ENCODE measurements at places on chromosomes 4 and X.

DNA sequence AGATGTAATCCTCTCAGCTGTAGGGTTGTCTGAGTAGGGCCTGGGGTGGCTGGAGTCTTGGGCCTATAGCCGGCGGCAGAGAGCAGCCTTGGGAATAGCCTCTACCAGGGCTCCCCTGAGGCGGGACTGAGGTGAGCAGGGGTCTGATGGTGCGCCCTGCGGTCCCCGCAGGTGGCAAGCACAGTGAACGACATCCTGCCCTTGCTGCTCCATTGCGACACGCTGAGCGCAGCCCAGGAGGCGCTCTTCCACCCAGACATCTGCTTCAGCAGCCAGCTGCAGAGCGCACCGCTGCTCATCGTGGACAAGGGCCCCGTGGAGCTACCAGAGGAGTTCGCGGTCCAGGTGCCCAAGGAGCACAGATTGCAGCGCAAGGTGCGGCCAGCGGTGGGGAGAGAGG is 317.0 kb downstream of the ADGRL3 start:
- DNase-seq: no peak

- no peak for DNase-seq
Observed at GRCh38 chrX:135315864-135316263, 6.6 kb downstream of the ETDC start.

- no peak for DNase-seq
Observed at GRCh38 chr4:86218746-86219473, 140.9 kb downstream of the MAPK10 start.

DNA sequence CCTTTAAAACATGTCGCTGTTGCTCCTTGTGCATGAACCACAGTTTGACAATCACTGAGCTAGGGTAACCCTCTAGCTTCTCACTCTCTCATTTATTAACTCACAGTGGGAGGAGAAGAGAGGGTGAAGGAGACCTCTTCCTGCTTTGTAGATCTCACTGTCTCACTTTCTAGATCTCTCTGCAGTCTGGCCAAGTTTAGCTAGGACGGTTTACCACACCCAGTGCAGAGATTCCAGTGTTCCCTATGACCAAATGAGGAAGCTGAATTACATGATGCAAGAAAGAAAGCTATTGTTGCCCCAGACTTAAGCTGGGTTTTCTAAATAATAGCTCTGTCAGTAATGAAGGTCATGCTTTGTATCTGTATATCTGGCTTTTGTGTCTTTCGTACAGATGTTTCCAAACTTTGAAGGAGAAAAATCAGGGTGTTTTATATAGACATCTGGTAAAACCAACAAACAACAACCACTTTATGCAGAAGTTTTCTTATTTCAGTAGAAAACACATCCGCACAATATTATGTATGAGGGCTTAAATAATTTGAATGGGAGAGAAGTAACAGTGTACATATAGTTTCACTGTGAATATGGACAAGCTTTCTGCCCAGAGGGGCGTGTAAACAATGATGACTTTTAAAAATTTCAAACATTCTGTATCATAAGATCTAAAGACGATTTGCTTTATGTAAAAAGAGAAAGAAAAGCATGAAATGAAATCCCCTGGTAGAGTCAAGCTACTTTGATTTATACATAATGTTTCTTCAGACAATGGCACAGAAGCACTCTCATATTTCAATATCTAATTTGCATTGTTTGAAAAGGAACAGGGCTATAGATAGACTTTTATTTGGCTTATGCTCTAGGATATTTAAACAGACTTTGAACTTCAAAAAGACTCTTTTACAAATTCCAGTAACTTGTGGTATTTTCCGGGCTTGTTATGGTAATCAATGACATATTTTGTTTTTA is 582.3 kb downstream of the FSTL5 start:
- peak; percentile 88 for DNase-seq

DNA sequence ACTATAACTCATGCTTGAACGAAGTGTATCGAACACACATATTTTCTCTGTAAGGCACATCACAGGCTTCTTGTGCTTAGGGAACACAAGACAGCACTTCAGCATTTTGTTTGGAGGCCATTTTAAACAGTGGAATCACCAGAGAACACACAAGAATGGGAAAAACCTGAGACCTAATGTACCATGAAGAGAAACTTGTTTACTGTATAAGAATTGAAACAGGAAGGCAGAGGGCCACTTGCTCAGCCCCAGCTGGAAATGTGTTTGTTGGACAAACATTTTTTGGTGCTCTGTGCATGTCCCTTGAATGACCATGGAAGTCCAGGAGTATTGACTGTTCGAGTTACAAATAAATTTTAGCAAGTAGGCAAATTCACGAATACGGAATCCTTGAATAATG is 47.5 kb downstream of the RAPGEF2 start:
- DNase-seq: no peak

Measured in pons (tissue), 1 donor.